ENCODE measurements at places on chromosomes 4 and X.
A peak's percentile ranks its signal among the peaks of the same experiment; 100 is the strongest.

- DNase-seq = no peak
These were observed 16.3 kb downstream of the C4orf50 start for GRCh38 chr4:6001680-6002491.

DNA sequence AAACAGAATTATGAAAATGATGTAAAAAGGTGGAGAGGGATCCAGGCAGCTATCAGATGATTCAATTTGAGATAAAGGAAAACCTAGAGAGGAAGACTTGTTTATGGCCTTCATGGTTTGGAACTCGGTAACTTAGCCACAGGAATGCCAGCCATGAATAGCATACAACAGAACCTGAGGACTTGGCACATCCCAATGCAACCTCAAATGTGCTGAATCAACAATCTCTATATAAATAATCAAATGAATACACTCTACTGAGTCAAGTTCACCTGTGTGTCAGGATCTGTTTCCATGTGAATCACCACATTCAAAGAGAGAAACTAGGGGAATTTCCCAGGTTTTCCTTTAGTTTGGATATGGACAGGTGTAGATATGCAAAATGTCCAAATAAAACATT lies 86.9 kb downstream of the MBNL3 start:
- DNase-seq = no peak

DNA sequence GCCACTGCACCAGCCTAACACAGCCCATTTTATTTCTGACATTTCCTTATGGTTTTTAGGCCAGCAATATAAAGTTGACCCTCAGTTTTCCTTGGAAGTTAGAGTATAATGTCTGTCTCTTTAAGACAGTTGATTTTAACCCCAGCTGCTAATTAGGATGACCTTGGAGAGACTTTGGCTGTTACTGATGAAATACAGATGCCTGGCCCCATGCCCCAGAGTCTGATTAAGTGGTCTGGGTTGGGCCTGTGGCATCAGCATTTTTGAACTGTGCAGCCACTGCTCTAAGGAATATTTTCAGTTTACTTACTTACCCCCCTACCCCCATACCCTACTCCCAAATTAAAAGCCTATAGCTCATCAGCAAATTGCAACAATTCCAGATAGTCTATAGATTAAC lies 85.8 kb downstream of the DCLK2 start:
- no peak for DNase-seq

GRCh38 chr4:81505004-81505598 lies 33.4 kb upstream of the RASGEF1B start:
- peak; percentile 69 for DNase-seq

GRCh38 chr4:139282065-139282720 lies 2.2 kb upstream of the MGARP start:
- no peak for DNase-seq

- no peak for DNase-seq
These were observed 176.8 kb downstream of the CHM start for GRCh38 chrX:85870585-85870984.

DNA sequence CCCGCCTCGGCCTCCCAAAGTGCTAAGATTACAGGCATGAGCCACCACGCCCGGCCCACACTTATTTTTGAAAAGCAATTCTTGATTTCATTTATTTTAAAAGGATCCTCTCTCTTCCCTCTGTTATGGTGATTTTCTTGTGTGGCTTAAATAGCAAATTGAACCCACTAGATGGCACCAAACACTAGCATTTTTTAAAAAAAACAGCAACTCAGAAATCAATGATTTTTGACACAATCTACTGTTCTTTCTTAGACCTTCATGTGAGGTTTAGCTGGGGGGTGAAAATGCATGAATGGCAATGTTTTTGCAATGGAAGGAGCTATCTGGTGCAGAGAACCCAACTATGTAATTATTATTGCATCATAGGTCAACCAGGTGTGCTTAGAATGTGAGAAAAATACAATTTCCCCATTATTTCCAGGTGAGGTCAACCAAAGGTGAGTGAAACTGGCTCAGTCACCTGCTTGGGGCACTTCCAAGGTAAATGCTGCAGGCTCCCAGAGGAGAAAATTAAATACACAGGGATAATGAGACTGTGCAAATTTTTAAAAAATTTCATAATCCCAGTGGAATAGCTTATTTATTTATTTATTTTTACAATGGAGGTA lies 226.7 kb upstream of the PRKX start:
- DNase-seq = peak; percentile 0

DNA sequence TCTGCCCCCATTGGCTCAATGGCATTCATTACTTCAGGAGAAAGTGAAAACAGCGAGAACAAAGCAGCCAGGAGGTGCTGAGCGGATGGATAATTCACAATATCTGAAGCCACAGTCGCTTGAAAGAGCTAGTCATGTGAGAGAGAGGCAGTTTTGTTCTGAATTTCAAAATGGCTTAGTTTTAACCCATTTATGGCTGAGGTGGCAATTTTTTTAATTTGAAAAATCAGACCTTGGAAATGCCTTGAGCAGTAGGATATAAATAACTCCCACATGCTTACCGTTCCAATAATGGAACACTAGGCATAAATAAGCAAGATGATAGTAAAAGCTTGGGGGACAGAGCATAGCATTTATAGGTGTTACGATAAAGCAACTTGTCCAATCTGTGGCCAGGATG lies 56.9 kb upstream of the CBR4 start:
- no peak for DNase-seq

DNA sequence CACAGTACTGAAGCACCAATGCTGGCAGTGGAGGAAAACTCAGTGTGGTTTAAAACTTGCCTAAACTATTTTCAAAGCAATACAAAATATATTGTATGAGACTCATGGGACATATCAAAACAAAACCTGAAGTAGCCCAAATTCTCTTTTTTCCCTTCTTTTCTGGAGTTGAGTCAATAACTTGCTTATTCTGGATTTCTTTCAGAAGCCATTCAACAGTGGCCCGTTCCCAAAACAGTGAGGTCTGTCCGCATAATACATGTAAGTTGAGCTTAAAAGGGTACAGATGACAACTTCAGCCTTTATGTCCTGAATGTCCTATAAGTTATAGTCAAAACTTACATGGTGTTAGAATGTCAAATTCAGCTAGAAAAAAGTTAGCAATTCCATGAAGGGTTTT lies 100.8 kb downstream of the SHISA3 start:
- no peak for DNase-seq

GRCh38 chrX:40010550-40011321 lies 87.0 kb downstream of the BCOR start:
- no peak for DNase-seq

GRCh38 chr4:12393631-12394262 lies 965.1 kb upstream of the HS3ST1 start:
- no peak for DNase-seq

DNA sequence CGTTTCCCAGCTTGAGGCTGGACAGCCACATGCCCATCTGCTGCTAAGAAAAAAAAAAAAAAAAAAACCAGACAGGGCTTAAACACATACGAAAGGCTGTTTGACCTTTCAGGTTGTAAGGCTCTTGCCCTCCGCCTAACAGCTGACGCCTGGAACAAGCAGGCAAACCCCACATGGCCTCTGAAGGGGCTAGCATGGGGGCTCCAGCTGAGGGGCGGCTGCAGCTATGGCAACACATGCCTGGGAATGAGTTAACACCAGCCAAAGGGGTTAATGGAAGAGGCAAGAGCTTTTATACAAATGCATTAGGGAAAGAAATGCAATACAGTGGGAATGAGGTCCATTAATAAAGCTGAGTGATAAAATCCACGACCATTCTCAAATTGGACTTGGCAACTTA lies 183.6 kb downstream of the ENOX2 start:
- DNase-seq = no peak

DNA sequence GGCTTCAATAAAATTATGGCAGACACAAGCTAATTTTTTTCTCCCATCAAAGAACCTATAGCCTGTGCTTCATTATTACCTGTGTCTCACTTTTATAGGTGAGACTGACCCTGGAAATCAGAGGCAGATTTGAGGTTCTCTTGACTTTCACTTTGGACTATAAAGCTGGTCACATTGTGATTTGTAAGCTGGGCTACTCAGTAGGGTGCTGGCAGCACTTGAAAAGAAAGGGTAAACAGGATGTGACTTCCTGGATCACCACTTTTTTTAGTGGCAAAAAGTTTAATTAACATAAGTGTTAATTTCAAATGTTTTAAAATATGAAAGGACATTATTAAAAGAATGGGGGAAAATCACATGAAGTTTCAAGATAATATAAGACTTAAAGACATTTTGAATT lies 50.6 kb upstream of the GATB start:
- DNase-seq = no peak

DNA sequence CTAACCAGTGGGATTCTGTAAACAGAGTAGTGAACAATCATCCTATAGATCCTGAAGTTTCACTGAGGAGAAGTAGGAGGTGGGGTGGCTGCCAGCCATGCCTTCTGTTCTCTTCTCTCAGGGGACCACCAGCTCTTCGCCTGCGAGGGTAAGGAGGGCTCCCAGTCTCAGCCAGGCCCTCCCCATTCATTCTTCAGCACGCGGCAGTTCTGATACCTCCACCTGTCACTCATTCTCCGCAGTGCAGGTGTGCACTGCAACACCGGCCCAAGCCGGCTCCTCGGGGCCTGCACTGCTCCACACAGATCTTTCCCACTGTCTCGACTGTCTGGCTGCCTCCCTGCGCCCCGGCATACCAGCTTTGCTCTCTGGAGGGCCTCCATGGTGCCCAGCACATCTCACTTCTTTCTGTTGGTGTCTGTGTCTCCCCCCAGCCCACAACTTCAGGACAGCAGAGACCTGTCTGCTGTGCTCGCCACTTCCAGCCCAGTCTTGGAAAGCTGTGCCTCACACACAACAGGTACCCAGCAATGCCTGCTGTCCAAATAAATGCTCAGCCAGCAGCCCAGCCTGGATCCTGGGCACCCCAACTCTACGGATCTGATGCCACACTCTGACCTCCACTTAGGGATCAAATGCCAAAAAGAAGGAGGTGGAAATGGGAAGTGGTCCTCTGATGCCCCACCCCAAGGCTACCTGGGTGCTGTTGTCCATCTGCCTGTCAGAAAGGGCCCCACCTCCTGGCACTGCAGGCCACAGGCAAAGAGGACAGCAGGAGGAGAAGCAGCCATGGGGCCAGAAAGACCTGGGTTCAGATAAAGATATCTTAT lies 29.0 kb downstream of the ACOX3 start:
- no peak for DNase-seq

DNA sequence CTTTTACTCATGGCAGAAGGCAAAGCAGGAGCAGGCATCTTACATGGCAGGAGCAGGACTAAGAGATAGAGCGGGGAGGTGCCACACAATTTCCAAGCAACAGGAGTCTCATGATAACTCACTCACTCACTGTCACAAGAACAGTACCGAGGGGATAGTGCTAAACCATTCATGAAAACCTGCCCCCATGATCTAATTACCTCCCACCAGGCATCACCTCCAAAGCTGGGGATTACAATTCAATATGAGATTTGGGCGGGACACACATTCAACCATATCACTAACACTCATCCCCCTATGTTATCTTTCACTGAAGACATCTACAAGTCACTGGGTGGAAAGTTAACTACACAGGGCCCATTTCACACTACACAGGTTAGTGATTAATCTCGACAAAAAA lies 25.4 kb upstream of the GLRB start:
- no peak for DNase-seq

DNA sequence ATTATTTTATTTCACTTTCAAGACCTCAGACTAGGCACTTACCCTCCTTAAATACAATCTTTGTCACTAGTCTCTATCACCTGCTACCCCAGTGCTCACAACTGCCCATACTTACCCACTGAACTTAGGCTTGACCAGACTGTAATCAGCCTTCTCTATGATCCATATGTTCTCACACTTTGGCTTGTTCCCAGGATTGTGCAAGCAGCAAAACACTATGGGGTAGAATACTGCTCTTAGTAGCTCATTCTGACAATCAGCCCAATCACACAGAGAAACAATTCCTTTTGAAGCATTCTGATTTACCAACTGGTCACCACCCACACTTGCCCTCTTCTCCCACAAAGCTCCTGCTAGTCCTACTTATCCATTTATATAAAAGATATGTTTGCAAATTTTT lies 878.3 kb downstream of the FSTL5 start:
- DNase-seq = no peak

DNA sequence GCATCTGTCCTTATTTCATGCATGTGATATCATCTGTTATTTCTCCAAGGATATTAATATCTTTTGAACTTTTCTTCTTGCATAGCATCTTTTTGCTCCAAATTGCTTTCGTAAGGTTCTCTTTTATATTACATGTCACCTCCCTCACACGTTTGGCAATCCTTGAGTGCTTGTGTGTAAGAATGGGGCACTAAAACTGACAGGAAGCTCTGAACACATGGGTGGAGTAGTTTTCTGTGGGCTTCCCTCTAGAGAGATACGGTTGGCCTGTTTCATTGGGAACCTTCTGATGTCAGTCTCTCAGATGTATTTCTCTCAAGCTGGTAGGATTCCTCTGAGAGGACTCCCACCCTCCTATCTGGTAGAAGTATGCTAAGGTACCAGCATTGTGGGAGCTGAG lies 223.0 kb downstream of the MID1 start:
- DNase-seq = no peak

DNA sequence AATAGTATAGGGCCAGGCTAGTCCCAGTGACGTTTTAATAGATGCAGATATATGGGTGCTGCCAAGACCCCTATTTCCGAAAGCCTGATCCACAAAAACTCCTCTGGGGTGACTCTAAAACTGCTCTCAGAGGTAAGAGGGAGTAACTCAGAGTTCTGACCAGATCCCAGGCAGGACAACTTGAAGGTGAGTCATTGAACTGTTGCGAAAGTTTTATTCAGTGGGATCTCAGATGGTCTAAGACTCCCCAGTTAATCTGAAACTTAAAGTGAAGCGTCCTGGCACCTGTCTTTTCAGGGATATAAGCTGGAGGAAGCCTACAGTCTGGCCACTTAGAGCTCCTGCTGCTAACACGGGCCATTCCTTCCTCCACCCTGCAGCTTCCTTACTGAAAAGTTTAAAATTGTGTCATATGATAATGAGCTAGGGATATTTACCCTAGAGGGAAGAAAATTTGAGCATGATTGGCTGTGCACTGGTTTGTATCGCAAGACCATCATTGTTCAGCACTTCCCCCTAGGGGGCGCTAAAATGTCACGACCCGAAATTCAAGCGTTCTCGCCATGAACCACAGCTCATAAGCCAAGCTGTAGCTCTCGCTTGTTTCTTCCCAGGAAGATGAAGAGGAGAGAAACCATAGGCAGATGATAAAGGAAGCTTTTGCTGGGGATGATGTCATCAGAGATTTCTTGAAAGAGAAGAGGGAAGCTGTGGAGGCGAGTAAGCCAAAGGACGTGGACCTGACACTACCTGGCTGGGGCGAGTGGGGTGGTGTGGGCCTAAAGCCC lies 19.5 kb downstream of the UTP14A start:
- peak; percentile 81 for DNase-seq

- DNase-seq = no peak
These were observed 188.4 kb upstream of the GALNT7 start for GRCh38 chr4:172980219-172980618.

- peak; percentile 84 for DNase-seq
These were observed 3.5 kb upstream of the VMA21 start for GRCh38 chrX:151393514-151393913.

- no peak for DNase-seq
These were observed 2.7 kb downstream of the FAT4 start for GRCh38 chr4:125317525-125317877.

- no peak for DNase-seq
These were observed 192.9 kb upstream of the TBL1X start for GRCh38 chrX:9271789-9272525.

- no peak for DNase-seq
These were observed 29.4 kb upstream of the CENPU start for GRCh38 chr4:184763150-184763780.

Measured in CD4-positive, alpha-beta T cell treated with Interleukin-12 subunit alpha and Interleukin-12 subunit beta, for 1 hour (primary cell).